ENCODE measurements at places on chromosomes 3 and 15.

DNA sequence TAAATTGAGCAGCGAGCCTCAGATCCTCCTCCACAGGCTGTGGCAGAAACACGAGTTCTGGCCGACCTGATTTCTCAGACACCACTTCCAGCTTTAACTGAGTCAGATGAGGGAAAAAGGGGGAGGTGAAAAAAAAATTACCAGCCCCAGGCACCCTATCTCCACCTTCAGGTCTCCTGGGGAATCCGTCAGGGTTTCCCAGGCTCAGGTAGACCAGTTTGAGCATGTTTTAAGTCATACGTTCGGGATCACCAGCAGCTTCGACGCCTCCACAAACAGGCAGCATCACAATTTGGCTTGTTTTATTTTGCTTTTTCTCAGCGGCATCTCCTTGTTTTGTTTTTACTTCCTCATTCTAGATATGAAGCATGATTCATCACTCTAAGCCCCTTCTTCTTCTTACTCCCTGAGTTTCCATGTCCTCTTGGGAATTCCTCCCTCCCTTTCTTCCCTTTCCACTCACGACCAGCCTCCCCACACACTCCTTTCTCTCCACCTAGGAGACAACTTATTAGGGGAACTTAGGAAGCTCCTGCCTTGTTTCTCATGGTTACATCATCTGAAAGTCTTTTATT, 190.1 kb downstream of the ZNF621 start:
- no peak for DNase-seq

- DNase-seq = no peak
Observed at GRCh38 chr3:50481992-50482391, 21.4 kb downstream of the CACNA2D2 start.

DNA sequence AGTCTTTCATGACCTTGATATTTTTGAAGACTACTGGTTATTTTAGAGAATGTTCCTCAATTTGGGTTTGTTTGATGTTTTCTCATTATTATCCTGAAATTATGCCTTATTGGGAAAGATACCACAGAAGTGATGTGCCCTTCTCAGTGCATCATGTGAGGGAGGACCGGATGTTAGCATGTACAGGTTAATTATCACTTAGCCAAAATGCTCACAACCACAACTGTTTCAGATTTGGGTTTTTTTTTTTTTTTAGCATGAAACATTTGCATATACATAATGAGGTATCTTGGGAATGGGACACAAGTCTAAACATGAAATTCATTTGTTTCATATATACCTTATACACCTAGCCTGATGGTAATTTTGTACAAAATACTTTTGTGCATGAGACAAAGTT, 59.8 kb downstream of the PIK3R4 start:
- DNase-seq = no peak

DNA sequence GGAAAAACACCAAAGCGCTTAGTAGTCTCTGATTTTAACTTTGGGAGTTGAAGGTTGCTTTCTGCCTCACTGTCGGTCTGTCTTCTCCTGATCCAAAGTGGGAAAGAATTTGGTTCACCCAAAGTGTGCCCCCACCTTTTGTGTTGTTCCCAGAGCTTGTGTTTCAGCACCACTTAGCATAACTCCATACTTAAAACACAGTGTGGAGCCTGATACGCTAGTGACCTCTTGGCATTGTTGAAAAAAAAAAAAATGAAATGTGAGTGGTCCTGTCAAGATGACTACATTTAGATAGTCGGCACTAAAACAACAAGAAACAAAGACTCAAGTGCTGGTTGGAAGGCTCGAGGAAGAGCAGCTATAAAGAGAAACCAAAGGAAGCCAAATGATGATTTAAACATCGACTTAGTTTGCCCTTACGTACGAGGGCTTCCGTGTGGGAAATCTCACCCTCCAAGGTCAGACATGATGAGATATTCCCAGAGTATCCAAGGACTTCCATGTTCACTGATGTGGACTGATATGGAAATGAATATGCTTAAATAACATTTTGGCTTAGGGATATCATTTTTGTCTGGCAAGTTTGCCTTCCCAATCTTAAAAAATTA, 178.8 kb downstream of the MEIS2 start:
- no peak for DNase-seq

DNA sequence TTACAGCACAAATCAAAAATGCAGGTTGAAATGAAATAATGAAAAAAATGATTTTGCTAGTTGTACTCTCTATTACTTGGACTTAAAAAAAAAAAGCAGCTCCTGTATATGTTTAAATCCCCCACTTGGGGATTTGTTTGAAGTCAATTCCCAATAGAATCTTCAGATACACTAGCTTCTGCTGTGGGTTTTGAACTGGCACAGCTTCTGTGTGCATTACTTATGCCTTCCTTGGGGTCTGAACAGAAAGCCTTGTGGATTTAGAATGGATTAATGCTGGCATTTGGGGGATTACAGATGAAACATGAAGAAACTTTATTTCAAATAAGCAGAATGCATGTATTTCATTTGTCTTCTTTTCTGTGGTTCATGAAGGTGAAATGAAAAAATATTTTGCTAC, 513.2 kb upstream of the TBL1XR1 start:
- no peak for DNase-seq

GRCh38 chr3:47846880-47847248, 43.9 kb downstream of the DHX30 start:
- no peak for DNase-seq

GRCh38 chr3:186124592-186124991, 15.7 kb upstream of the ETV5 start:
- no peak for DNase-seq

- no peak for DNase-seq
Observed at GRCh38 chr3:145224886-145225285, 936.1 kb downstream of the PLOD2 start.

DNA sequence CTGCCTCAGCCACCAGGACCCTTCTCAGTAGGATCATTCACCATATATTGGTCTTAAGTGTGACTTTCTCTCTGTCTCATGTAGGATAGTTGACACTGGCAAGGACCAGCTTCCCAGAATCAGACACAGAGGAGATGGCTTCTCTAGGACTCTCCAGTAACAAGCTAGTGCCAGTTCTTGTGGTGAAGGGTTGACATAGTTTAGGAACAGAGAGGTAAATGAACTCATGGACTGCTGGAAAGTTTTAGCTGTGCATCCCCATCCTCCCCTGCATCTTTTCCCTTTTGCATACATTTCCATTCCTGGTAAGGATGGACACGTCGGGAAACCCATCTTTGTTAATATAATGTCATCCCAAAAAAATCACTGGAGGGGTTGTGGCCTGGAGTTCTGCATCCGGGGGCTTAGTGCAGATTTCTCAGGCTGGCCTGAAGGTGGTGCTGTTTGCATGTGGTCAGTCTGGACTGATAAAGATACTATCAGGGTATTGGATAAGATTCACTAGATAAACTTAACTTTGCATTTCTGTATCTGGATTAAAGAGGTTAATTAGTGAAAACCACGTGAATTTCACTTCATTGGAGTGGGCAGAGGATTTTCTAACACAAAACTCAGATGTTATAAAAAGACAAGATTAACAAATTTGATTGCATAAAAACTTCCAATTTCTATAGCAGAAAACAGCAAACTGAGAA, 110.8 kb downstream of the TBC1D2B start:
- DNase-seq = peak; percentile 54

Data from activated CD4-positive, alpha-beta T cell treated with anti-CD3 and anti-CD28 coated beads for 48 hours (primary cell).